Left colon (tissue), 2 donors: ENCODE measurements at places on chromosomes 13 and 19.

DNA sequence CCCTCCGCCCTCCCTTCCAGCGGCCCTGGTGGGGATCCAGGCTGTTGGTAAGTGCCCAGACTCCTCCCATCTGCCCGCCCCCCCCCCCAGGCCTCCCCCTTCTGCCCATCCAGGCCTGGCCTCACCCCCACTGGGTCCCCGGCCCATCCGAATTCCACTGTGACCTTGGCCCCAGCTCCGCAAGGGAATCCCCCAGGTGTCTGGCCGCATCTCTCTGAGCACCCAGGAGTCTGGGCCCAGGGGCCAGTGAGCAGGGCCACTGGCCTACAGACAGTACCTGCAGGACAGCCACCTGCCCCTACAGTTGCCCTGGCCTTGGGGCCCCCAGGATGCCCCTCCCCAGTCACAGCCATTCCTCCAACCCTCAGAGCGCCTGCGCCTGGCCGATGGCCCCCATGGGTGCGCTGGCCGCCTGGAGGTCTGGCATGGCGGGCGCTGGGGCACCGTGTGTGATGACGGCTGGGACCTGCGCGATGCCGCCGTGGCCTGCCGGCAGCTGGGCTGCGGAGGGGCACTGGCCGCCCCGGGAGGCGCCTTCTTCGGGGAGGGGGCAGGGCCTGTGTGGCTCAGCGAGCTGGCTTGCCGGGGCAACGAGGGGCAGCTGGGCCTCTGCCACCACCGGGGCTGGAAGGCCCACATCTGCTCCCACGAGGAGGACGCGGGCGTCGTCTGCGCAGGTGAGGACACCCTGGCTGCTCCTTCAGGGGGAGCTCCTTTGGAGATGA lies 912 bp downstream of the SSC5D start:
- DNase-seq = peak; percentile 30

DNA sequence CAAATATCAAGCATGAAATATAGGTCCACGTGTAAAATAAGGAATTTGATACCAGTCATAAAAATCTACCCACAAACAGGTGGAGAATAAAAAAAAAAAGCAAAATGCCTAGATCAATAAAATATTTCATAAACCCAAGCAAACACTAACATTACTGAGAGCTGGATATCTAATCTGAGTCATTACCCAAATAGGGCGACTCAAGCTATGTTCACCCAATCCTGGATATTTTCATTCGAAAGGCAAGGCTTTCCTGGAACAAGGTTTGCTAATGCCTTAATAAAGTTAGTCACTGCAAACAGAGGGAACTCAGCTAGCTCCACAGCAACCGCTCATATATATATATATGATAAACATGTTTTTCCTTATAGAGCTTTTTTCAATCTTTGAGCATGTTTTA lies 33.5 kb upstream of the TM9SF2 start:
- DNase-seq = no peak

- no peak for DNase-seq
Observed at GRCh38 chr13:34247596-34247995, 429.6 kb downstream of the RFC3 start.

DNA sequence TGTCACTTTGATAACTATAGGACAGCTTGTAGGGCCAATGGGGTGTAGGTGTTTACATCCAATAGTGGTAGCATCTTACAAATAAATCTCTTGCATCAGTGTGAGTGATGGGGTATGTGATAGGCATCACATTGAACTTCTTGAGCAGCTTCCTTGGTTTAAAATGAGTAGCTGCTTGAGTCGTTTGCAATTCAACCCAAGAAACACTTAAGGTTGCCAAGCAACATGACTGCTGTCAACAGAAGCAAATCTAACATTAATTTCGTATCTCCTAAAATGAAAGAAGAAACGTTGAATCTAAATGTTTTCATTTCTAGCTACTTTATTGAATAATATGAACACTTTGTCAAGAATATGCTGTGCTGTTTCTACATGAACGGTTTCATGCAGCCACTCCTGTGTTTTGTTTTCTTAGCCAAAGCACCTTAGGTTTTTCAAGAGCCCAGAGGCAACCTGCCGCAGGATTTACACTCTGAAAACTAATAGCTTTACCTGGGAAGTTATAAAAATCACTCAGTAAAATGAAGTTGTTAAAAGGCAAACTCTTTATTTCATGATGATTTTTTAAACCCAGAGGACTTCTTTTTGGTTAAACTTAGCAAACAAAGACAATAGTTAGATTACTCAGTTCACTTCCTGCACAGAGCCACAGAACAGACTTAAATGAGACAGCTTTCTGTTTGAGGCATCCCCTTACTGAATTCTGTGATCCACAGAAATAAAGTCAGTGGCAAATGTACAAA lies 305.2 kb downstream of the MTUS2 start:
- DNase-seq = no peak

DNA sequence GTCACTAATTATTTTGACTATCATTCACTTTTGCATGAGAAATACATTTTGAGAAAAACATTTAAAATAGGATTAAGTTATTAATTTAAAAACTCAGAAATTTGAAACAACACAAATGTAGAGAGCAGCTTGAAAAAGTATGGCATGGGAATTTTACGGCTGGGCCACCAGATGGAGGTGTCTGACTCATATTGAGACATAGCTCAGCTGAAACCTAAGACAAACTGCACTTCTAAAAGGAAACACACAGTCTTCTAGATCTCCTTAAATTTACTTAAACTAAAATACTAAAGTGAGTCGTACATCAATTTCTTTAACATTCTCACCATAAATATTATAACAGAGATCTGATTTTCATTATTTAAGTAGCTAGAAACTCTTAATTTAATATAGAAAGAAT lies 41.9 kb upstream of the POSTN start:
- DNase-seq = no peak

DNA sequence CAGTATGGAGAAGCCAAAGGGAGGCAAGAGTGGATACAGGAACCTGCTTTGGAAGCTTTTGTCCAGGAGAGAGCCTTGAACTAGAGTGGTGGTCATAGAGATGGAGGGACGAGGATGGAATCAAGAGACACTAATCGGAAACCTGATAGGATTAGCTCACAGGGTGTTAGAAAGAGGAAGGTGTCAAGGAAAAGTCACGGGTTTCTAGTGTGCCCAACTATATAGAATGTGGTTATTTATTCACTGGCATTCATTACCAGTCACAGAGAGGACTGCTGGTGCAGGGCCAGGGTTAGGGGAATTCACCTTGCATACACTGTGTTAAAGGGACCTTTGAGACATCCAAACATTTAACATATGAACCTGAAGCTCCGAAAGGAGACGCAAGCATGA lies 43.4 kb upstream of the URAD start:
- DNase-seq = no peak

GRCh38 chr19:3979674-3980352 lies 5.5 kb downstream of the EEF2 start:
- DNase-seq = no peak
